Left ventricle myocardium inferior (tissue), 1 donor: ENCODE measurements at places on chromosomes 7 and 10.
A peak's percentile ranks its signal among the peaks of the same experiment; 100 is the strongest.

- no peak for DNase-seq
Observed at GRCh38 chr7:103121641-103122040, 27.3 kb downstream of the NAPEPLD start.

DNA sequence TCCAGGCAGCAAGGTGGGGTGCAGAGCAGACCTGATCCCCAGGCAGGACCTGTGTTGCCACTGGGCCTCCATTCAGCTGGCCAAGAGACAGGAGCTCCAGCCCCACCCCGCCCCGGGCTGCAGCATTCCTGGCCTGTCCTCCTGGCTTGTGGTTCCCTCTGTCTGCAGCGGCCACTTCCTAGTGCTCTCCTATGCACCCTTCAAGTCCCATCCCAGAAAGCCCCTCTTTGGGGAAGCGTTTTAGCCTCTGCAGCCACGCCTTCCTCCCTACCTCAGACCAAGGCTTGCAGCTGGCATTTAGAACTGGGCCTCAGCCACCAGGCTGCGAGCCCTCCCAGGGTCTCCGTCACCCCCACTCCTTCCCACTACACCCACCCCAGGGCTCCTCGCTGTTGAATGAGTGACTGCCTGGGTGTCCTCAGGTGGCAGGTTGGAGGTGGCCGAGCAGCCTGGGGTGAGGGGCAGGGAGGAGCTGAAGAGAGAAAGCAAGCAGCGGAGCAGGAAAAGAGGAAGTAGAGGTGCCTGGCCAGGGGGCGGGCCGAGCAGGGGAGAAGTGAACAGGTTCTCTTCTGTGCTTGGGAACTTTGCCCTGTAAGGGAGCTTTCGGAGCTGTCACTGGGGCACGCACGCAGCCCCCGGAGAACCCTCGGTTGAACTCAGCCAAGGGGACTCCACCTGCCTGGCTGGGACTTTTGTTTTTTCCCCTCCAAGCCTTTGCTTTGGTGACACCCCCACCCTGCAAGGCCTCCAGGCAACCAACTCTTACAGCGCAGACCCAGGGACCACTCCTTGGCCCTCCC, 109.1 kb upstream of the TNRC18 start:
- peak; percentile 62 for DNase-seq

DNA sequence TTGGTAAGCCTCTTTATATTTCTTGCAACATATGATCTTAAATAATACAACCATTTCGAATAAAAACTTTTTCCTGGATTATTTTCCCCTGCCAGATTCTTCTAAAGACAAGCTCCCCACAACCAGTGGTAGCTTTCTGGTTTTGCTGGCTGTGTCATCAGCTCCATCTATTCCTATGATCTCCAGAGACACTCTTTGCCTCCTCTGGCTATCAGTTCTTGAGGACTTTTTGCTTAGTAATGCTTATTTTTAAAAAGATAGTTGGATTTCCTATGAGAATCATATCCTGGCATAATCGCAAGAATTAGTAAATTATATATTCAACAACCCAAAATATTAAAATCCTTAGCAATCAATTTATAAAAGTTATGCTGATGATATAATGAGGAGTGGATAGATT, 103.8 kb upstream of the SLC26A5 start:
- DNase-seq = no peak

GRCh38 chr10:119020627-119020946, 8.9 kb upstream of the NANOS1 start:
- no peak for DNase-seq

GRCh38 chr10:58647376-58648112, 134.9 kb downstream of the BICC1 start:
- no peak for DNase-seq

DNA sequence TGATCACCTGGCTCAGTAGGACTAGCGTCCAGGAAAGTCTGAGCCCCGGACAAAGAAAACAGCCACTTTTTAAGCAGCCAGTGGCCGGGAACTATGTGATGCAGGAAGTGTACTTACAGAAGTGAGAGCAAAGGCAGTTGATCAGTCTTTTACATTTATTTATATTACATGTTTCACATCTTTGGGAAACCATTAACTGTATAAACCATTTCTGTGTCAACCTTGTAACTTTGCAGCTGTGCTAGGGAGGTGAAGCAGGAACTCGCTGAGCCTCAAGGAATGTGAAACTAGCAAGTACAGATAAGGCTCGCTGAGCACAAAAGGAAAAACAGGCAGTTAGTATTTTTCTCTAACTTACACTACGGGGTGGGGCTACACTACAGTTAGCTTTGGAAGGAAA, 39.9 kb upstream of the HECW1 start:
- DNase-seq = no peak

- DNase-seq = no peak
Observed at GRCh38 chr7:130490888-130491804, 739 bp upstream of the MEST start.

DNA sequence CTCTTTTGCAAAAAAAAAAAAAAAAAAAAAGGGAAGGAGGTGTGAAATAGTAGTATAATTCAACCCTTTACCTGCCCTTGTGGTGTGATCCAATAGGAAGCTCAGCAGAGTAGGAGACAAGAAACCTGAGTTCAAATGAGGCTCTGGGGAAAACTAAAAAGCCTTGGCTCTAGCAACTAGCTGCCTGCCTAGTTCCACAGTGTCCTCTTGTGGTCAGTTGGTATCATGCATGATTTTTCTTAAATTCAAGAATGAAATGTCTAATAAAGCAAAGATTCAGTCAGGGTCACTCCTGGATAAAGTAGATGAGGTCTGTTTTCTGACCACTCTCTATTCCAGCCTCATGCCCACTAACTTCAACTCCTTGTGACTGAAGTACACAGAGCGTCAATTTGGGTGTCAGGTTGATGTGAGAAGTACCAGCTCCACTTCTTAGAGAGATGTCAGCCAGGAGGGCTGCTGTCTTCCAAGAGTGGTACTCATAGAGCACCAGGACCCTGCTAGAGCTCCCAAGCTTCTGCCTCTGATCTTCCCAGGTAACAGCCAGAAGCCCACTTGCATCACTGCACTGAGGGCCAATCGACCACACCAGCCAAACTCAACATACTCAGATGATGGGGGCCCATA, 10.5 kb downstream of the LSM5 start:
- DNase-seq = no peak

- DNase-seq = no peak
Observed at GRCh38 chr10:79152423-79152817, 83.7 kb downstream of the ZMIZ1 start.

GRCh38 chr10:30870896-30871295, 160.8 kb downstream of the ZNF438 start:
- DNase-seq = no peak

GRCh38 chr10:102627291-102627735, 17.0 kb upstream of the TRIM8 start:
- DNase-seq = no peak

GRCh38 chr10:78339251-78339650, 305.6 kb downstream of the RPS24 start:
- DNase-seq = no peak

DNA sequence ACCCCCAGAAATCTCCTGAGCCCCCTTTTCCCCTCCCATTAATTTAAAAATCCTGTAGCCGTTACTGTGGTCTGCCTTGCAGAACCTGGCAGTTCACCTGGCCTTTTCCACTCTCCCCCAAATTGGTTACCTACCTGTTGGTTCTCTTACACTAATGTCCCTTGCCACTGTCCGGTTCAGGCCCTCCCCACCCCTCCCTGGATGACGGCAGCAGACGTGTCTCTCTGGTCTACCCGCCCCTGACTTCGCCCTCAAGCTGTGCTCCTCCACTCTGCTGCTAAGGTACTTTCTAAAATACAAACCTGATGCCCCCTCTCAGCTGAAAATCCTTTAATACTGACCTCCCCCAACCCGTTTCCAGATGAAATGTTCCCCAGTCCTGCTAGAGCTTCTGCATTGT, 15.6 kb upstream of the SH3PXD2A start:
- DNase-seq = no peak

DNA sequence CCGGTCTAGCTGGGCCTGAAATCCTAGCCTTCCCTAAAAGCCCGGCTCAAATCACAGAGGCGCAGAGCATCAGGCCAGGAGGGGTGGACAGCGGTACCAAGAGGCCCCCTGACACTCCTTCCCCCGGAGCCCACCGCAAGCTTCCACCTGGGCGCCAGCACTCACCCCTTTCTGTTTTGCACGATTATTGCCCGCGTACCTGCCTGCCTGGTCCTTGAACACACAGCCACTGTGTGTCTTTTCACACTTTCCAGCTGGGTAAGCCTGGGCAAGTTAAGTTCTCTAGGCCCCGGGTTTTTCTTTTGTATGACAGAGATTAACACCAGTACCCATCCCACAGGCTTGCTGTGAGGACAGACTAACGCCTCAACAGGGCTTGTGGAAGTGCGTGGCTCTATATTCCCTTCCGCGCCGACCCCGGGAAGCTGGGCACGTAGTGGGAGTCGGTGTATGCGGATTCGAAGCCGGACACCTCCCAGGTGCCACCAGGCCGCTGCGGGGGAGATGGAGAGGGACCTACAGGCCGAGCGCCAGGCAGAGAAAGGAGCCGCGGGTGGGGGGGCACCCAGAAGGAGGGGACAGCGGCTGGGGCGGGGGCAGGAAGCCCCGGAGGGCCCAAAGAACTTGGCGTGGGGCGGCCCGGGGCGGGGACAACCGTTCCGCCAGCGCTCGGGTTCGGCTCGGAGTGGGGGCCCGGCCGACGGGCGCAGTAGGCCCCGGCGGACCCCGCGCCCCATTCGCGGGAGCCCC, 792 bp downstream of the ZNF746 start:
- peak; percentile 60 for DNase-seq

GRCh38 chr10:47160967-47161366, 139.0 kb upstream of the GDF10 start:
- DNase-seq = no peak

- peak; percentile 54 for DNase-seq
Observed at GRCh38 chr10:126663328-126663727, 7.2 kb downstream of the C10orf90 start.

DNA sequence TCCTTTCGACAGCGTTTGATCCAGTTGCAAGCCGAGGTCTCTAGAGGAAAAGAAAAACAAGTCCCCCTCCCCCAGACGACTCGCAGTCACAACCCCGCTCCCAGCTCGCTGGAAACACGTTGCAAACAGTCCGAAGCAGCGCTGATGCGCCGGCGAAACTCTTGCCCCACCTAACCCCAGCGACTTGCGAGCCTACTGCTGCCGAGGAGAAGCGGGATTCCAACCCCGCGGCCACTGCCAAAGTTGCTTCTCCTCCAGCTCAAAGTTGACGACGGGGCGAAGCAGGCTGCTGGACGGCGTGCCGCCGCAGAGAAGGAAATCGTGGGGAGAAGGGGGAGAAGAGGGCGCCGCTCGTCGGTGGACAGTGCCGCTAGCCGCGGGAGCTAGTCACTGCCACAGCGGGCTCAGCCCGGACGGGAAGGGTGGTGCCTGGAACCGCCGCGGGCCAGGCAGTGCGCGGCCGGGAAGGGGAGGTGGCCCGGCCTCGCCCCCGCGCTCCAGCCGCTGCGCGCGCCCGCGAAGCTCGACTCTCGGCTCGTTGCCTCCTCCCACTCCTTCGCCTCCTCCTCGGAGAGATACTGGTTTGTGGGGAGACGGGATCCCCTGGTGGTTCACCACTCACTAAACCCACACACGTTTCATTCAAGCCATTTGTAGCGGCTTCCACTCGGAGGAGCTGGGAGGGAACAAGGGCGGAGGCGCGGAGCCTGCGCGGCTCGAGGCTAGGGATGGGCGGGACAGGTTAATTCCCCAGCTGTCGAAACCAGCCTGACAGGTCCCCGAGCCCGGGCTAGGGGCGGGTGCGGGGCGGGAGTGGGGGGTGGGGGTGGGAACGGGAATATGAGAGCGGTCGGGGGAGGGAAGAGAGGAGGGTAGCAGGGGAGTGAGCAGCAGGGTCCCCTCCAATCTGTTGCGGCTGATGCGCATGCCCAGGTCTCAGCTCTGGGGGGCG, at the start of gene GPR37:
Gene GPR37 (minus strand): TSS at position 392 of the 952 bp plus-strand sequence. CDS start 816 bp downstream, outside the sequence.
- DNase-seq = no peak

DNA sequence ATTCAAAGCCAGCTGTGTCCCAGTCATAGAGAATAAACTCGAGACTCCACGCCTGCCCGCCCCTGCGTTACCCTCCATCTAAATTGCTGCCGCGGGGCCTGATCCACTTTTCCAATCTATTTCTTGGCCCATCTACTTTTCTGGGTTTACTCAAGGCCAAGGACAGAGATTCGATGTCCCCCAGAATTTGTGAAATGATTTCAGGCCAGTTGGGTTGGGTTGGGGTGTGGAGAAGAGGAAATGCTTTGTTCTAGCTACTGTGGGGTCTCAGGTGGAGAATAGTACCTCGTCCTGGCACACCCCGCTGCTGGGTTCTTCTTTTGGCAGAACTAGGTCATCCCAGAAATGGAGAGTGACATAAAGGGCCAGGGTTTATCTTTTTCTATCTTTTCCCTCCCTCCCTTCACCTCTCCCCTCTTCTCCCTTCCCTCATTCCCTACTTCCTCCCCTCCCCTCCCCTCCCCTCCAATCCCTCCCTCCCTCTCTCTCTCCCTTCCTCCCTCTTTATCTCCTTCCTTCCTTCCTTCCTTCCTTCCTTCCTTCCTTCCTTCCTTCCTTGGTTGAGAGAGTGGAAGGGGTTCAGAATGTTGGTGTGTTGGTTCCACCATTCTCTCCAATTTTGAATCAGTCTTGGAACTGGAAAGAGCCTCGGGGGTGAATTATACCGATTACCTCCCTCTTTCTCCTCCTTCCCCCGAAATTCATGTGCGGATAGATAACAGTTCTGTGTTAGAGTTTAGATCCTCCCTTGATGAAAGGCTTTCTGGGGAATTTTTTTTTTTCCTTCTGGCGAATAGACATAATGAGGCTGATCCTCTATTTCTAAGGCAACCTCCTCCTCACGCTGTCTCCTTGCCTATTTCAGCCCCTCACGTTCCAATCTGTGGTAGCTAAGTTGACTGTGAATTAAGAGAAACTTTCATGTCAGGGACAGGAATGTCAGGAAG, 1.2 kb upstream of the TMEM229A start:
- DNase-seq = no peak

DNA sequence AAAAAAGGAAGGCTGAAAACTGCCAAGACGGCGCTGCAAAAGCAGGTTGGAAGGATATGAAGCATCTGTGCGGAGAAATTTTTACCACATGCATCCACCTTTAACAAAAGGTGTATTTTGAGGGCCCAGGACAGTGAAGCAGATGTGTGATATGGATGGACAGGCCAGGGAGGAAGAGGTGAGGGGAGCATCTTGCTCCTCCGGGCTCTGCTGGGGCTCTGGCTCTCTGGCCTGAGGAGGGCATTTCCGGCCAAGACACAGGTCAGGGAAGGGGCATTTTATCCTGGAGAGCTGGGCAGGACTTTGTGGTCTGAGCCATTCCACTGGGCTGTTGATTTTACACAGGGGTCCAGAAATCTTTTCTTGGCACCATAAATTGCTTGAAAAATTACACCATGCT, 175.1 kb downstream of the ZMYND11 start:
- no peak for DNase-seq
